CD4-positive, alpha-beta T cell treated with Interleukin-10 for 1 hour (primary cell): ENCODE measurements at places on chromosomes 12 and 14.

DNA sequence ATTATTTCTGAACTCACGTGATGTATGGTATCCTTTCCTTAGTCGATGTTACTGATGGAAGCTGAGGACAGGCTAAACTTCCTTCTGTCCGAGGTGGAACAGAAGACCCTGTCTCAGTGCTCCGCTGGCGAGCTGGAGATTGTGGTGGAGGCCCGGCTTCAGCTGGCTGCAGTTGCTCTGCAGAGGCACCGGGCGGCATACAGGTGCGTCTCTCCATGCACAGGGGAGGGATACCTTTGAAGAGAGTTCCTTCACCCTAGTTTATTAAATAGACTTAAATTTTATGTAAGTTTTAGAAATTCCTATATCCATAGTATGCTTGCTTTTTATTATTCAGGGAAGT, 186.7 kb upstream of the NEDD1 start:
- peak; percentile 21 for DNase-seq

DNA sequence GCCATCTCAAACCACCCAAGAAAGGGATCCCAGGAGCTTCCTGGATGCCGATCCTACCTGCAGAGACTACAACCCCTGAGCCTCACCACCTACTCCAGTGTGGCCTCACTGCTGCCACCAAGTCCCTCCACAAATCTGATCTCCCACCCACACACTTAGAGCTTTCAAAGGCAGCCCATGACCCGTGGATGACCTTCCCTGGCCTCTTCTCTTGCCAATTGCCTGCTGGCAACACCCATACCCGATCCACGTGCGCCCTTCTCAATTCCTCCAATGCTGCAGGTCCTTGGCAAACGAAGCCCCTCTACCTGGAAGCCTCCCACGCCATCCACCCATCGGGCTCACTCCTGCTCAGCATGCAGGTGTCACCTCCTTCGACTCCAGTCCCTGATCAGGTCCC, 30.7 kb downstream of the HVCN1 start:
- no peak for DNase-seq

DNA sequence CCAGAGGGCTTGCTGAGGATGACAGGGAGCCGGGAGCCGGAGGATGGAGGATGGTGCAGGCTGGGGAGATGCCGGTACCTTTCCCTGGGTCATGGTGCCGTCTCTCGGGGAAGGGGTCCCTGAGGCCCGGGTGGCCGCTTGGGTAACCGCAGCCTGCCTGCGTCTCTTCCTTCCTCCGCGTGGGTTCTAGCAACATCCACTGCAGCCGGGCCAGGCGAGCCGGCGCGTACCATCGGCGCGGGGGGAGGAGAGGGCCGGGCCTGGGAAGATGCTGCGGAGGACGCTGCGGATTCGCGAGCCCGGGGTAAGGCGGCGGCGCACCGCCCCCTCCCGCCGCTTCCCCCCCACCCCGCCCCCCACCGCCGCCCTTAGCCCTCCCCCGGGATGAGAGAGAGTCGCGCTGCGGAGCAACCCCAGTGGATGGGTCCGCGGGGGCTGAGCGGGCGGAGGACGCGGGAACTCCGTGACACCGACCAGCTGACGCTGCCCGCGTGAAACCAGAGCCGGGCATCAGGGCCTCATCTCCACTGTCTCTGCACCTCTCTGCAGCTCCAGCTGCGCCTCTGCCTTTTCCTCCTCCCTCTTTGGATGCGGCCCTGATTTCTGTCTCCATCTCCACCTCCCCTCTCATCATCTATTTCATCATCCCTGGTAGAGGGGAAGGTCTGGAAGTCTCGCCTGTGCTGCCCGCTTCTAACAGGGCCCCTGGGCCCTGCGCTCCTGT, at the start of gene FAIM2:
FAIM2 (minus strand) TSS at position 201 of the 724 bp plus-strand sequence; CDS start at position 93, 108 bp downstream.
- peak; percentile 48 for DNase-seq

DNA sequence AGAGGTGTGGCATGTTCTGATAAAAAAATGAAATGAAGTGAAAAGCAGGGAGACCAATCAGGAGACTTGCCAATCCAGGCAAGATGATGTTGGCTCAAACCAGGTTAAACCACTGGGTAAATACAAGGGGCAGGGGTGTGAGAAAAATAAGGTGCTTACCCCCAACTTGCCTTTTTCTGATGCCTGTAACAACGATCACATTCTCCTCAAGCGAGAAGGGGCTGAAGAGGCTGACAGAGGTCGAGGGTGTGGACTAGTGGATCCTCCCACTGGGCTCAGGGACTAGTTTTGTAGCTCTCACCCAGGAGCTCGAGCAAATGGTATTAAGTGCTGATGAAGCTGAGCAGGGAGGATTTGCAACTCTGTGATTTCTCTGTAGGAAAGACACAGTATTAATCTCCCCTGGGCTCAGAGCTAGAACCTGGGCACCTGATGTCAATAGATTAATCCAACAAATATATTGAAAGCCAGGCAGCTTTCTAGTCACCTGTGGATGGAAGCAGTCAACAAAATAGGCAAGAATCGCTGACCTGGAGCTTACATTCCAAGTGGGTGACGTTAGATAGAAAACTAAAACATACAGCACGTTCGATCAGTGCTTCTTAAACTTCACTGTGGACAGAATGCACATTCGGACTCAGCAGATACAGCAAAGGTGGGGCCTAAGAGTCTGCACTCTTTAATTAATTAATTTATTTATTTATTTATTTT, 15.2 kb upstream of the EAPP start:
- peak; percentile 33 for DNase-seq
